Endodermal cell (in vitro differentiated cells): ENCODE measurements at places on chromosomes 4 and X. TPM values are rescaled to one million over a fixed set of nuclear protein-coding genes. Genes with fewer than 3 reads are reported as not detected.

DNA sequence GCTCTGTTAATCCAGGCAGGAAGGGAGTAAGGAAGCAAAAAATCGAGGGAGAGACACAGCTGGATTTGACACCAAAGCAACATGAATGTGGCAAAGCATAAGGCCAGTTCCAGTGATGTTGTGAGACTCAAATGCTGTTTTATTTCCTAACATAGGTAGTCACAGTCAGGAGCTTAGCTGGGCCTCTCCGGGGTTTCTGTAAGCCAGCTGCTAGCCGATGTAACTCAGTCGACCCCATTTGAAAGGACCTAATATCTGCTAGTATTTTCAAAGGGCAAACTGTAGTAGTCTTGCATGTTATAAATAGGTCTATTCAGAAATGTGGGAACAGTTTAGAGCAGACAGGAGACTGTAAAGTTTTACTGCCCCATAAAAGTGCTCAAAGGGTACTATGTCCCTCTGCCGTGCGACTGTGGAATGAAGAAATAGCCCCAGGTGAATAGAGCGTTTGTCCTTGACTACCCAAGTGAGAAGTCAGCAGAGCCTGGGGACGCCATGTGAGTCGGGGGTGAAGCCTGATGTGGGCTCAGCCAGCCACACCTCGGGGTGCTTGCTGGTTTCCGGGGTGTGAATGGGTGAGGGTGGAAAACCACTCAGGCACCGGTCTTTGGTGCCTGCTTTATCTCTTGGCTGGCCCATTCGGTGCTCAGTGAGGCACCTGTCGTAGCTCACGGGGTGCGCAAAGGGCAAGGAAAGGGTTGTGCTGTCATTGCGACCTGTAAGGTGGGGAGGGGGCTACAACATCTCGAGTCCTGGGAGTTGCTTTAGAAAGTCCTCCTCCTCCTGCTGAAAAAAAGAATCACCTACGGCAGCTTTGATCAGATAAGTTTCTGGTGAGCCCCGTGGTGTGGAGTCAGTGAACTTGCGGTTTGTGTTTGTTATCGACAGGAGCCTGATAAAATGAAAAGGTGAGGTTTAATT is 745 bp downstream of the TRIM2 start:
- peak; percentile 83 for DNase-seq

- DNase-seq = no peak
Observed at GRCh38 chr4:136927172-136927571, 605.1 kb downstream of the PCDH18 start.

DNA sequence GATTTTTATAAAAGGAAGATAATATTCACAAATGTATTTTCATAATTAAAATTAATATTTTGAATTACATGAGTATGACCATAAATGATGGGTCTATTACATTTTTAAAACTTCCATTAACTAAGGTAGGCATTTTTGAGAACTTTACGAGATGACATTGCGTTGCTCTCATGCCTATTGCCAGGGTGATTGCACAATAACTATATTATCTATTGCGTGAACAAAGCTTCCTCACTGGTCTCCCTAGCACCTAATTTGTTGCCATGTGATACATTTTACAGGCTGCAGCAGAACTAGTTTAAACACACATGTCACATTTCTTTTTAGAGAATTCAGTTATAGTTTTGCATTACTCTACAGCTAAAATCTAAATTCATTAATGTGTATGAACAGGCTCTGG is 289.7 kb upstream of the GRID2 start:
- DNase-seq = no peak

GRCh38 chr4:17576932-17577664 is at the start of gene LAP3:
LAP3 (plus strand) TSS chr4:17577198; CDS start chr4:17577466, 268 bp downstream.
- peak; percentile 99 for DNase-seq

GRCh38 chr4:2746891-2747695 is 9.0 kb downstream of the TNIP2 start:
- DNase-seq = no peak

DNA sequence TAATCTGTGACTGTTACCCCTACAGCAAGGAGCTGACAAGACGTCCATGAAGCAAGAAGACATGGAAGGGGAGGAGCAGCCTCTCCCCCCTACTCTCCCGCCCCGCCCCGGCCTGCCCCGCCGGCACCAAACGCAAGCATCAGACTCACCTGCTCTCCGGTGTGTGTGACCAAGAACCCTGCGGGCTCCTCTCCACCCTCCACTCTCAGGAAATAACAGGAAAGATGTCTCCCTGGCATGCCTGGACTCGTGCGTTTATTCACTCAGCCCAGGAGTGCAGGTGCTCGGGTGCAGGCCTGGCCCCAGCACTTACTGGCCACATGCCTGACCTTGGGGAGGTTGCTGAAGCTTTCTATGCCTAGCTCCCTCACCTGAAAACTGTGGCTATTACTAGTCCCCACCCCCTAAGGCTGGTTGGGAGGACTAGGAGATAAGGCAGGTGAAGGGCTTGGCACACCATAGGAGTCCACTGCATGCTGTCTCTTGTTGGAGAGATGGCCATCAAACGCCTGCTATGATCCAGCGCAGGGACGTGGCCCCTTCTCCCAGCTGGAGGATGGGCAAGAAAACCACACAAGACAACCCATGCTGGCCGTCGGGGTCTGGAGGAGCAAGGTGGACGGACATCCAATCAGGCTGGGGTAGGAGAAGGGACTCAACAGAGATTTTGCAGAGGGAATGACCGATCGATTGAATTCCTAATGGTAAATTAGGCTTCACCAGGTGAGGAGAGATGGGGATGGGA is 34.9 kb upstream of the CLDN24 start:
- no peak for DNase-seq

DNA sequence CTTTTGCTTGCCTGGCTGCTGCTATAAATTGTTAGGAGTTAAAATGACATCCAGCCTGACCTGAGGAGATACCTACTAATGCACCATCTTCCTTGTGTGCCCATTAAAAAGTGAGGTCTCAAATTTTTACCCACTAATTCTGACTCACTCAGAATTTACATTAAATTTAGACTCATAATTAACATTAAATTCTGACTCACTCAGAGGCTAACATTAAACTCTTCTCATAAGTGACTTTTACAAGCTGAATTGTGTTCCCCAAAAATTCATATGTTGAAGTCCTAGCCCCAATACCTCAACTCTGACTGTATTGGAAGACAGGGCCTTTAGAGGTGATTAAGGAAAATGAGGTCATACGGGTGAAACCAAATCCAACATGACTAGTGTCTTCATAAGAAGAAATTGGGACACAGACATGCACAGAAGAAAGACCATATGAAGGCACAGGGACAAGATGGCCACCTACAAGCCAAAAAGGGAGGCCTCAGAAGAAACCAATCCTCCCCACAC is 11.8 kb downstream of the CASP6 start:
- no peak for DNase-seq

- no peak for DNase-seq
Observed at GRCh38 chr4:8370835-8371595, 69.5 kb downstream of the ACOX3 start.

- DNase-seq = no peak
Observed at GRCh38 chr4:116055857-116056827, 942.7 kb upstream of the NDST4 start.

DNA sequence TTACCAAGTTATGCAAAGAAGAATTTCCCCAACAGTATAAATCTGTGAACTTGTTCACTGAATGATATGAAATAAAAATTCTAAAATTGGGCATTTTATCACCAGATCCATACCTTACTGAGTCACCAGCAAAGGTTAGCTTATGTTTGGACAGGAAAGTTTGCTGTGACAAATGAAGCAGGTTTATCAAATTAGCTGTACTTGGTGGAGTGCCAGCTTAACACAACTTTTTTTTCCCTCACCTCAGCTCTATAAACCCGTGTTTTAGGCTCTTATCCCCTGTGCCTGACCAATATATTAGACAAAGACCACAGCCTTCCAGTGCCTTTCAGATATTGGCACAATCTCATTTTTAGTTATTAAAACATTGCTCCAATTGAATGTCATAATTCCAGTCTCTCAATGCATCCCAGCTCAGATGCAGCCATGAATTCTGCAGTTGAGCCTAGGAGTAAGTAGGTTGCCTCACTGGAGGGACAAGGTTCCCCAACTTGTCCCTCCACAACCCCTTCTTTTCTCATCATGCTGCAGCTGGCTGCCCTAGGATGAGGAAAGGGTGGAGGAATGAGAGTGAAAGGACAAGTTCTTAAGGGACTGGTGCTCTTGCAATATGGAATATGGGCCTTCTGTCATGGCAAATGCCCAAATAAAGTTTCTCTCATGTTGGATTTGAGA is 27.0 kb upstream of the PDGFC start:
- no peak for DNase-seq

- peak; percentile 60 for DNase-seq
Observed at GRCh38 chrX:24672701-24673190, 21.0 kb upstream of the POLA1 start.

- no peak for DNase-seq
Observed at GRCh38 chr4:118082182-118082581, 47.9 kb downstream of the NDST3 start.

- peak; percentile 69 for DNase-seq
Observed at GRCh38 chrX:38857736-38858523, 56.7 kb downstream of the MID1IP1 start.

DNA sequence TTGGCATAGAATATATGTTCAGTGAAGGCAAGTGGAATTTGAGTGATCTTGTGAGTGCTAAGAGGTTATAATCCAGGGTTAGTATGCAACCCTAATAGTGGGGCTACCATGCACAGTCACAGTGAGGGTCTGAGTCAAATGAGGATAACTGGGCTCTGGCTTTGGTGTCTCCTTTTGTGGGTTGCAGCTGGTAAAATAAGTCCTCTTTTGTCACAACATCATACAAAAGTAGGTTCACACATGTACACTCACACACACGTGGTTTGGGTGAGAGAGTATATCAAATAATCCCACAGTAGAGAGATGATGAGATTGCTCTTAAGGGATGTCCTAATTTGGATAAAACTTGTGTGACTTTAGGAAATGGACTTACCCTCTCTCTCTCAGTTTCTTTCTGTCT is 79.6 kb upstream of the EOLA2 start:
- no peak for DNase-seq

DNA sequence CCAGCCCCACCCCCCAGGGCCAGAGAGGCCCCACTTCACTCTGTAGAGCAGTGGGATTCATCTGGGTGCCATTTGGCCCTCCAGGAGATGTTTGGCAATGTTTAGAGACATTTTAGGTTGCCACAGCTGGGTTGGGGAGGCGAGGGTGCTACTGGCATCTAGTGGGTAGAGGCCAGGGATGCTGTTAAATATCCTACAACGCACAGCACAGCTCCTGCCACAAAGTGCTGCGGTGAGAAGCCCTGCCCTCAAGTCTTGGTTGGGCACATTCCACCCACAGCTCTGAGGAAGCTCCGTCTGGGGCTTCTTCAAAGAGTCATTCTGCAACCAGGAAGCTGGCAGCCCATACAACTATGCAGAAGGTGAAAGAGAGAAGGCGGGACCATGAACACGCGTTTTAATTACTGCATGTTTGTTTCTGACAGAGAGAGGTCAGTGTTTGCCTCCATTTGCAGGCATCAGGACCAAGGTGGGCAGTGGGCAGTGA is 48.1 kb upstream of the FAM9C start:
- no peak for DNase-seq

- no peak for DNase-seq
Observed at GRCh38 chr4:185212581-185212980, 3.2 kb downstream of the SNX25 start.

GRCh38 chr4:177185151-177185550 is 124.5 kb upstream of the NEIL3 start:
- DNase-seq = no peak

GRCh38 chr4:149048451-149049143 is 606.4 kb upstream of the NR3C2 start:
- no peak for DNase-seq

GRCh38 chrX:124289443-124289842 is 43.0 kb upstream of the TEX13D start:
- DNase-seq = no peak

- DNase-seq = no peak
Observed at GRCh38 chr4:17117746-17118145, 219.3 kb upstream of the LDB2 start.

GRCh38 chr4:168856312-168856711 is 153.7 kb downstream of the CBR4 start:
- no peak for DNase-seq

GRCh38 chrX:33808636-33809035 is 323.5 kb downstream of the FAM47A start:
- DNase-seq = peak; percentile 68

GRCh38 chrX:53320543-53321229 is 39.3 kb upstream of the IQSEC2 start:
- DNase-seq = peak; percentile 68

- DNase-seq = no peak
Observed at GRCh38 chrX:17644001-17644400, 93.3 kb upstream of the SCML1 start.

DNA sequence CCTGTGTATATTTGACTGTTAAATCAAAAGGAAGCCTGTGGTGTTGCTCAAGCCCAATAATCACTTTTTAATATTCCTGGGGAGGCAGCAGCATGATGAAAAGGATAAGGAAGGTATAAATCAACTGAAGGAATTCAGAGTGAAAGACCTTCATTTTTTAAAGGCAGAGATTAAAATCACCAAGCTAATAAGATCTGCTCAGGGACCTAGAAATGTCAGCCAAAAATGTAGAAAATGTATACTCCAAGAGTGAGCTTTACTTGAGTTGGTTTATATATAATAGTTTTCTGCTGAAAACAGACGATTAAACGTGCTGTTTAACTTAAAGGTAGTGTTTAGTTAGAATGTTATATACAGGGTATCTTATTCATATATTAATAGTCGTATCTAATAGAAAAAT is 549.3 kb downstream of the IQCM start:
- DNase-seq = no peak

GRCh38 chr4:82256718-82257117 is 117.1 kb downstream of the HNRNPD start:
- DNase-seq = no peak

GRCh38 chr4:75718529-75718928 is 5.8 kb upstream of the USO1 start:
- DNase-seq = peak; percentile 39

DNA sequence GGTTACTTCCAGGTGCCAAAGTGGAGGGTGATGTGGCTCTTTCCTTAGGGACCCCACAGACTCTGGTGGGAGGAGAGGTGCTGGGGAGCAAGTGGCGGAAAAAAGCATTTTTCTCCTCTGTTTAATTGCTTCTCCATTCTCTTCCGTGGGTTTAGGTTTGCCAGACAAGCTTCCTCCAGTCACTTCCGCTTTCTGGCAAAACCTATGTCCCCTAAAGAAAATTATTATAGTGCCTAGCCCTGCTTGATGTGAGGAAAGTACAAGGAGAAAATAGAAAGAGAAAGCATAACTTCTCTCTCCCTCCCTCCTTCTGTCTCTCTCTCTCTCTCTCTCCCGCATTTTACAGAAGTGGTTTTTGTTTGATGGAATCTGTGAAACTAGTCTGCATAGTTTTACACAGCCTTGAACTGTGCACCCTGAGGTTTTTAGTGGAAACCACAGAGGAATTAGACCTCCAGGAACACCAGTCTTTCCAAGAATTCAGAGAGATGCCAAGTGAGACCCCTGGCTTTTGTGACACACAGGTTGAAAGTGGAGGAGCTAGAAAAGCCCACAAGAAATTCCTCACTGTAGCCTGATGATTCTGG is 231.1 kb upstream of the ANXA3 start:
- DNase-seq = no peak

The BEND2 gene
- not detected in 3 replicates for total RNA-seq

The CHRNA9 gene
- 0.75 and 0.90 TPM in 2 replicates for total RNA-seq

The CRMP1 gene
- total RNA-seq = 40.0 to 47.1 TPM (median 40.3 TPM) in 3 replicates

The GLRA2 gene
- total RNA-seq = not detected in 3 replicates

The USP17L28 gene
- total RNA-seq = not detected in 2 replicates

The DUSP21 gene
- not detected in 2 replicates for total RNA-seq

The DUSP9 gene
- 0.31 and 0.43 TPM in 2 replicates for total RNA-seq

The SPIN3 gene
- total RNA-seq = 10.9 to 15.8 TPM (median 12.4 TPM) in 3 replicates

The GRPR gene
- 63.1 to 264 TPM (median 70.8 TPM) in 3 replicates for total RNA-seq

The PRDM8 gene
- total RNA-seq = not detected in 3 replicates

The ITM2A gene
- total RNA-seq = 32.4 to 49.4 TPM (median 40.8 TPM) in 3 replicates

The ZNF141 gene
- total RNA-seq = 35.5 and 42.9 TPM in 2 replicates

The PAGE4 gene
- not detected in 2 replicates for total RNA-seq
